Effector memory CD4-positive, alpha-beta T cell (primary cell): ENCODE measurements at places on chromosomes 5 and 9.
A peak's percentile ranks its signal among the peaks of the same experiment; 100 is the strongest.

- no peak for DNase-seq
Observed at GRCh38 chr9:28808042-28808441, 1234.8 kb upstream of the C9orf72 start.

DNA sequence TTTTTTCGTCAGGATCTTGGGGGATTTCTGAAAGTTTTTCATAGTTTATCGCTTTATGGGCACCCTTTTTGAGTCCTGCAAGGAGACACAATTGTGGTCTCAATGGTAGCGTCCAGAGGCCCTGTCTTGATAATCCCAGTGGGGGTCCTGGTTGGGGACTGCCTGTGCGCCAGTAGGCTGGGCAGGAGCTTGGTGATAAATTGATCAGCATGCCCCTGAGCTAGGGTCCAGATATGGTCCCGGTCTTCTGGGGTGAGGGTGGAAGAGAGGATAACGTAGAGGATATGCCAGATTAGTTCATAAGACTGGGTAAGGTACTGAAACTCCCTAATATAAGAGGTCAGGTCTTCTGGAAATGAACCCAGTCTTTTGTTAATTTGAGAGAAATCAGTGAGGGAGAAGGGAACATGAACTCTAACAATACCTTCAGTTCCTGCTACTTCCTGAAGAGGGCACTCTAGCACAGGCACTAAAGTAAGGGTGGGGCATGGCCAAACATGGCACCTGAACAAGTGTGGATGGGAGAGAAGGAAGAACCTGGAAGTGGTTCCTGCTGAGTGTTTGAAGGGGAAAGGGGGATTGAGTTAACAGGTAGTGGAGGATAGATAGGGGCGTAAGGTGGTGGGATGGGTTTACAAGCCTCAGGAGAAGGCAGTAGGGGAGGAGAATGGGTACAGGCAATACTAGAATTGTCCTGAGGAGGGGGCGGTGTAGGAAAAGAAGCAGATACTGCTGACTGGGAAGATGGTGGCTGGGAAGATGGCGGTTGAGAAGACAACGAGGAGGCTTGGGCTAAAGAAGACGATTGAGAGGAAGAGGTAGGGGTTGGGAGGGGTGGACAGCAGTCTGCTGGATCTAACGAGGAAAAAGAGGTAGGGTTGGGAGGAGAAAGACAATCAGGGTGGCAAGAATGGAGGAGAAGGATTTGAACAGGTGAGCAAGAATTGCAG is 33.8 kb upstream of the ANXA2R start:
- DNase-seq: no peak

DNA sequence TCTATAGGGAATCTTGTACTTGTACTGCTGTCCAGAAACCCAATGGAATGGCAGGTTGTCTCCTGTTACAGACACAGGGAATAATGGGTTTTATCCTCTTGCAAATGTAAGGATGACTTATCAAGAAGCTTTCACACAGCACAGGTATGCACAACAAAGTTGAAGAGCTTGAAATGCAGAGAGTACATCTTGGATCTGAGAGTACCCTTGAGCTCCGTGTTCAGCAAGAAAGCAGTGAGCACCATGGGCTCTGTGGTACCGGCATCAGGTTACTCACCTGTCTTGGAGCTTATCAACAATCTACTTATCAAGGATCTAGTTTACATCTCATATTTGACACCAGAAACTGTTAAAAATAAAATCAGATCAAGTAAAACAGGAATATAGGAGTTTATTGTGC is 22.0 kb upstream of the EMB start:
- DNase-seq: no peak

GRCh38 chr5:177086654-177087397 is at the start of gene FGFR4:
TSS of gene FGFR4 (plus strand) at chr5:177086915. CDS start at chr5:177089603, 2,688 bp downstream.
- peak; percentile 61 for DNase-seq

DNA sequence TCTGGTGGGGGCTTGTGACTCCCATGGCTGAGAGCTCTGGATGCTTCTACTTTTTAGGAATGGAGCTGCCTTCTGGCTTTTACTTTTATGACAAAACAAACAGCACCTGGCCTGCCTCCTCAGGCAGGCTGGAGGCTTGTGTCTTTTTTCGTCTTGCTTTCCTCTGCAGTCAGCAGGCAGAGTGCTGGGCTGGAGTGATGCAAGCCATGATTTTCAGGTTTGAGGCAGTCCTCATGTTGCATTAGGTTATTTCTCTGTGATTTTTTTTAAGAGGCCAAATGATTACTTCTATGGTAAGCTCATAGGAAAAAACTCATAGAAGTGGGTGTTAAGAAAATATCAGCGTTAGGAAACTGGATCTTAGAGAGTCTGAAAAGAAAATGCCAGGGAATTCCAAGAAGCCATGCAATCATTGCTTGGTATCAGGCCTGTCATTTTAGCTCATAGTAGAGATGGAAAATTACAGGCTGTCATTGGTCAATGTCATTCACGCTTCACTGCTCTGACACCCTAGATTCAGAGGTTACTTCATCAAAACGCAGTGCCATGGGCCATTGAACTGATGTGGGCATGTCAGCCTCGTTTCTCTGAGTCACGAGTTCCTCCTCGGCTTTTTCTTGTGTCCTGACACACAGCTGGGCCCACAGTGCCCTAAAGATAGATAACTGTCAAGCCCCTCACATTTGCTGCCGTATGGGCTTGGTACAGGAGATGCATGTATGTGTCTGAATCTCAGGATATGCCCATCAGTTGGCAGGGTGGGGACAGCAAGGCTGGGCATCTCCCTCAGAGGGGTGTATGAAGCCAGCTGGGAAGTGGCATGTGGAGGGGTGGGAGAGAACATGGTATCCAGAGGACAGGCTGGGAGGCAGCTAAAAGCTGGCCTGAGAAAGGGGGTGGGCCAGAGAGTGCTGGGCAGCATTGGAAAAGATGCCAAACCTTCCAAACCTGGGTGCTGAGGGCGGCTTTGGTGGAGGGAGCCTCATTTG is 151.8 kb downstream of the HSPA4 start:
- no peak for DNase-seq

GRCh38 chr9:109923471-109923760 is 143.4 kb downstream of the PALM2AKAP2 start:
- no peak for DNase-seq

DNA sequence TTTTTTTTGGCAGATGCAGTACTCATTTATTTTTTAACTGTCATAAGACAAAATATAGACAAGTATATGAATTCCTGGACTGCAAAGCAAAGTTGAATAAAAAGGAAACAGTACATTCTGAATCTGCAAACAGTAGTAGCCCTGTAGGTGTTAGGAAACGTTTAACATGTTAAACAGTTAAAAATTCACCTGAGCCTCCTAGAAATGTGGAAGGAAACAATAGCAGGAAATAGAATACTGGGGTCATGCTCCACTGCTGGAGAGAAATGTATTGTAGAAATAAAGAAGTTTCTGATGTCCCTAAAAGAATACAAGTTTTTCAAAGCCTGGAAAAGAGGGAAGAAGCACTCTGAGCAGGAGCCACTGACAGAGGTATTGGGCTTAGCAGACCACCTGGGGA is 866.0 kb downstream of the PTPRD start:
- DNase-seq: no peak

GRCh38 chr5:115455301-115455707 is 89.3 kb downstream of the FEM1C start:
- no peak for DNase-seq
